CD4-positive, alpha-beta T cell treated with Interleukin-1 beta for 1 hour (primary cell): ENCODE measurements at places on chromosomes 5 and 9.

DNA sequence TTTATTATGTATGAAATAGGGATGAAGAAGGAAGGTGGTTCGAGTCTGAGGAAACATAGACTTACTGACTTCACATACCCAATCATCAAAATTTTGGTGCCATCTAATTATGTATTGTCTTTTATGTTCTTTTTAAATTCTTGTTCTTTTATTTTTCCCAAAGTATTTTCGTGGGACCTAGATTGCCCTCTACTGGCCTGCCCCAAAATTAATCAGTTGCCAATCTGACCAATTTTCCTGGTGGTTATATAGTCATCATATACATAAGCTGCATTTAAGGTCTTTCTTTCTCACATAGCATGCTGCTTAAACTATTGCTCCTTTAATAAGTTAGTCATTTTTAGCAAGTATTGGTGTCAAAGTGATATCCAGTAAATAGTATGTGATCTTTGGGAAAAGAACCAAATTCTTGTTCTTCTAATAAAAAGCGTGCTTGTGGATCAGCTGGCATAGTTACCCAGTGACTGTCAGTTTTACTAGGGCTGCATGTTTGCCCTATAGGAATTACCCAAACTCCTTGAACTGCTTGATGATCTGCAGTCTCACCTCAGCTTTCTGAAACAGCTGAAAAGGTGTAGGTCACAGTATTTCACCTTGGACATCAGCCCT is 223.5 kb downstream of the SH3GL2 start:
- DNase-seq, result no peak

DNA sequence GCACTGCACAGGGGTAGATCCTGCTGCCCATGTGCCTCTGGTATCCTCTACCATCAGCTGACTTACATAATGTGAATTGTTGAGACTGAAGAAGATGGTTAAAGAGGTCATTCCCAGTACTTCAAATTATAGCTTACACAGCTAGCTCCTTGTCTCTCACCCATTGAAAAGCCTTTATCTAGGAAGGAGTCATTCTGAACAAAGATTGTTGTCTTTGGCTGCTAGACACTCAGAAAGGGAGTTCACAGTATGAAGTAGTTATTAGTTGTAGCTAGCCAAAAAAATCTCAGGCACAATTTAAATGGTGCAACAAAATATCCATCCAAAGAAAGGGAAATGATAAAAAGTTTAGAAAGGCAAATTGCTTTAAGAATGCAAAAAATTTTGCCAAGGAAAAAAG is 102.0 kb upstream of the NREP start:
- DNase-seq, result no peak

GRCh38 chr5:115686051-115686737 is 60.4 kb upstream of the TMED7 start:
- no peak for DNase-seq

DNA sequence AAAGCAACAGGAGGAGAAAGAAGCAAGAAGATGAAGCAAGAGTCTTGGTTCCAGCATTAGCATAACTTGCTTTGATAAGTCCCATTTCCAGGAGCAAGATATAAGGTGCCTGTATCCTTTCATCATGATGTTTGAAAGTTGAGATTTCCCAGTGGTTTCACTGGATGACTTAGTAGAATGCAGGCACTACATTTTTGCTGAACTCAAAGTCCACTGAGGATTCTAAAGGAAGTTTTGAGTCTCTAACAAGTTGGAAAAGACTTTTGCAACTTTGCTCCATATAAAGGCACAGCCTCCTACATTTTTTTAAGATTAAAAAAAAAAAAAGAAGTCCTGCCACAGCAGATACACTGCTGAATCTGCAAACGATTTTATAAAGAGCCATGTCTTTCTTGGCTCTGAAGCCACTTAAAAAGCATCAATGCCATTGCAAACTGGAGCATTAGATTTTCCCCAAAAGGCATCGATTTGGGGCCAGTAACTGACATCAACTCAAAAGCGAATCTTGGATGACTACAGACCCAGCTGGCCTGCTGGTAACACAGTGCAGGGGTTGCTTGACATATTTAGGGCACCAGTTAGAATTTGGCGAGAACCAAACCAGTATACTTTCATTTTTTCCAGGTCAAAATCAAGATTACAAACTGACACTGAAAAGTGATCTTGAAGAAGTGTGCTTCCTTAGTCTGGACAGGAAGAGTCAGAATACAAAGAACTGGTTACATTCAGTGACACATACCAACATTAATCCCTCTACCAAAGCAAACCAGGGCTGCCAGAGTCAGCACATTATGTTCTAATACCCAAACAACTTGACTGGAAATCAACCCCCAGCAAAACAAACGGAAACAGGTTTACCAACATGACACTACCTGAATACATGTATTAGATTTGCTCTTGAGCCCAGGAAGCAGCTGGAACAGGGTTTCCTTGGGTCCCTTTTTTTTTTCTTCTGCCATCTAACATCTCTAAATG is 39.1 kb upstream of the KCNV2 start:
- DNase-seq, result no peak

- DNase-seq, result no peak
Measured at GRCh38 chr5:158007336-158007735, 148.4 kb upstream of the CLINT1 start.

GRCh38 chr5:173644673-173645436 is 28.4 kb upstream of the BOD1 start:
- DNase-seq, result no peak

DNA sequence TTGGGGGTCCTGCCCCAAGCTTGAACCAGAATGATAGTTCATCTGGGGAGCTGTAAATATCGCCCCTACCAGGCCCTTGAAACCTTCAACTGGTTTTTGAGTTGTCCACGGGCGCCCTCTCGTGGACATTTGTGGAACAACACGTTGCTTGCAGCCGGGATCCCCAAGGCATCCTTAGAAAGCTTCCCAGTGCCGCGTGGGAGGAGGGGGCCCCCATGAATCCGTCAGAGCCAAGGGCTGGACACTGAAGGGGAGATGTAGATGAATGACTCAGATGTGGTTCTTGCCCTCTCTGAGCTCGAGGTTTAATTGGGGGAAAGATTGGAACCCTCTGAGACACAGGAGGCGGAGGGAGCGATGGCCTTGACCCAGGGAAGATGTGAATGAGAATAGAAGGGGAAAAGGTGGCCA is 31.8 kb upstream of the ORM1 start:
- peak; percentile 61 for DNase-seq

- DNase-seq, result no peak
Measured at GRCh38 chr5:143562935-143563334, 159.4 kb upstream of the NR3C1 start.
